ENCODE measurements at places on chromosomes 12 and 14.

- no peak for DNase-seq
Observed at GRCh38 chr12:78331181-78331580, 500.5 kb downstream of the NAV3 start.

DNA sequence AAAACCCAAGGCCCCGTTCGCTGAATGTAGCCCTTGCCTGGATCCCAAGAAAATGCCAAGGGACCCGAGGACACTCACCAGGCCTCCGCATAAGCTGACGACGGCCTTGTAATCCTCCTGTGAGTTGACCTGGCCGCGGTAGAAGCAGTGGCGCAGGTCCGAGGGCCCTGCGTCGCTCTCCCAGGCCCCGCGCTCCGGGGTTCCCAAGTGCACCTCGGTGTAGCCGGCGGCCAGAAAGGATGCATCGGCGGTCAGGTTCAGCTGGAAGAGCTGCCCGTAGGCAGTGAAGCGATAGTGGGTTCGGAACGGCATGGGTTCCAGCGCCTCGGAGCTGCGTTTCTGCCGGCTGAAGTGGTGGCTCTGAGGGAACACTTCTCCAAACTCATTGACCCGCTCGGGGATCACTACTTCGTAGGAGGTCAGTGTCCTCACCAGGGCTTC is 1.2 kb downstream of the ADAMTS20 start:
- no peak for DNase-seq

DNA sequence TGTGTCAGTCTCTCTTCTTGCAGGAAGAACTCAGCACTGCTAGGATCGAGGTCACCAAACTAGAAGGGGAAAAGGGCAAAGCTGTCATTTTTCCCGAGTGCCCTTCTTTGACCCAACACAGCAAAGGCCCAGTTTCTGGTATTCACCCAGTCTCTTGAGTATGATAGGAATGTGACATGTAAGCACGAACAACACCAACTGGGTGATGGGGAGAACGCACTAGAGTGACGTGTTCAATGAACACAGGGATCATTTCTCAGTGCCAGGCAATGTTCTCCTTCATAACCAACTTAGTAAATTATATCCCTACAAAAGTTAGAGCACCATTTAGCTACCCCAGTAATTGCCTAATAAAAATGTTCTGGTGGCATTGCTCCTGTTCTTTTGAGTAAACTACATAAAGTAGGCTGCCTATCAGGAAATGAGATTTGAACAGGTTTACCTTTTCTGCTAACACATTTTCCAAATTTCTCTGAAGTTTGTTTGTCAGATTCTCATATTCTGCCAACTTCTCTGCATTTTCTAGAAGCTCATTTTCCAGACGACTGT is 64.5 kb downstream of the NIN start:
- DNase-seq: no peak

DNA sequence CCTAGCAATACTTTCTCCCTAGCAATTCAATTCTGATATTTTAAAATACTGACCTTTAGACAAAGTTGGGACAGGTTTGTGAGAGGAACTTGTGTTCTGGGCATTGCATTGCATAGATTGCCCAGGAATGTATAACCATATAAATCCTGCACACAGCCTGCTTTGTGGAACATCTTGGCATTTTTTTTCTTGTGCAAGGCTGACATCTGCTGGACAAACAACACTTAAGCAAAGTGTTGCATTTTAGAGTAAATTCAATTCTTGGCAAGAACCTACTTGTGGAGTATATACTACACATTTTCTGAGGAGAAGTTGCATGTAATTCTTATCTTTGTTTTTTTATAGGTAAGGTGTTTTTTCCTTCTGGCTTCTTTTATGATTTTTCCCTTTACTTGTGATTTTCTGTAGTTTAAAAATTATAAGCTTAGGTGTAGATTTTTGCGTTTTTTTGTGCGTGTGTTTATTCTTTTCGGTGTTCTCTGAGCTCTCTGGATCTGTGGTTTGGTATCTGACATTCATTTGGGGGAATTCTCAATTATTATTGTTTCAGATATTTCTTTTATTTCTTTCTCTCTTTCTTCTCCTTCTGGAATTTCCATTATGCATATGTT is 26.4 kb downstream of the TESPA1 start:
- peak; percentile 31 for DNase-seq

GRCh38 chr12:109356577-109356976 is 8.9 kb downstream of the MYO1H start:
- DNase-seq: no peak

DNA sequence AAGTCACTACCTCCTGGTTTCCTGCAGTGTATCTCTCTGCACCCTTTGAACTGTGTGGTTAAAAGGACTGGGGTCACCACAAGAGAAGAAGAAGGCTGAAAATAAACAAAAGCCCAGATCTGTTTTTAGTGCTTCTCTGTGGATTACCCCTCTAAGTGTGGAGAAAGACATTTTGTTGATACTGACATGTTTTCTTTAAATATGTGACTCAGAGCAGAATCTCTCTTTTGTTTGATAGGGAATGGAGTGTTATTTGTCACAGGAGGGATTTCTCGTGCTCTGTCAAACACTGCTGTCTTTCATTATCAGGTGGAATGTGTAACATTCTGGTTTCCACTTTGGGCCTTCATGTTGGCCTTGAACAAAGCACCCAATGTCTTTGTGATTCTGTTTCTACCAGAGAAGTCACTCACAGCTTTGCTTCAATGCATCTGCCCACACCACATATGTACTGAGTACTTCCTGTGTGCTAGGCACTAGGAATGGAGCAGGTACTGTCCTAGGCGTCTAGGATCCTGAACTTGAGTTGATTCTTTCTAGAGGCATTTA is 82.1 kb downstream of the PLXNC1 start:
- DNase-seq: no peak

DNA sequence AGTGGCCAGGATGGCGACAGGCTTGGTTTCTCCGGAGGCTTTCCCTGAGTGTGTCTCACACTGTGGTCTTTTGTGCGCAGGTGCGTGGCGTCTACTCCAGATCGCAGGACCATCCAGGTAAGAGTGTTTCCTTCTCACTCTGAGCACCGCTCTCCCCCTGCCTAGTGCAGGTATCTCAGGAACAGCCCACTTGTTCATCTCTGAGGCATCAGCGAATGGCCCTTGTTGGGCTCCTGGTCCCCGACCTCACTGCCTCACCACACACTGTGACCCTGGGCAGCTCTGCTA is 781 bp downstream of the ADGRD1 start:
- DNase-seq: no peak

GRCh38 chr14:102316338-102316742 is 3.2 kb upstream of the ZNF839 start:
- DNase-seq: peak; percentile 67

DNA sequence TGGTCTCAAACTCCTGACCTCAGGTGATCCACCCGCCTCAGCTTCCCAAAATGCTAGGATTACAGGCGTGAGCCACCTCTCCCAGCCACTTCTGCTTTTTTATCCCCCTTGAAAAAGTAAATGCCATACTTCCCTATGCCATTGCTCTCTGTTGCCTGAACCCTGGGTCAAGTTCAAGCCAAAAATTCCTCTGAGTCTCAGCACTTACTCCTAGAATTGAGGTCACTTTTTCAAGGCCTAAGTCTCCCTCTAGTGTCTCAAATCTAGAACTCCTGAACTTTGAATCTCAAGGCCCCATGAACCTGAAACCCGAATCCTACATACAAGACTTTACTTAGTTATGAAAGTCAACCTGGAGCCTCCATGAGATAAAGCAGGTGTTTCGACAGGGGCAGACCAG is 1.4 kb upstream of the APOBEC1 start:
- DNase-seq: no peak

- no peak for DNase-seq
Observed at GRCh38 chr14:21749306-21749868, 75.8 kb upstream of the OR4E1 start.

Measured in fibroblast of skin of left biceps (primary cell).